ENCODE measurements at places on chromosomes 11 and 22. TPM values are rescaled to one million over a fixed set of nuclear protein-coding genes. Genes with fewer than 3 reads are reported as not detected.

DNA sequence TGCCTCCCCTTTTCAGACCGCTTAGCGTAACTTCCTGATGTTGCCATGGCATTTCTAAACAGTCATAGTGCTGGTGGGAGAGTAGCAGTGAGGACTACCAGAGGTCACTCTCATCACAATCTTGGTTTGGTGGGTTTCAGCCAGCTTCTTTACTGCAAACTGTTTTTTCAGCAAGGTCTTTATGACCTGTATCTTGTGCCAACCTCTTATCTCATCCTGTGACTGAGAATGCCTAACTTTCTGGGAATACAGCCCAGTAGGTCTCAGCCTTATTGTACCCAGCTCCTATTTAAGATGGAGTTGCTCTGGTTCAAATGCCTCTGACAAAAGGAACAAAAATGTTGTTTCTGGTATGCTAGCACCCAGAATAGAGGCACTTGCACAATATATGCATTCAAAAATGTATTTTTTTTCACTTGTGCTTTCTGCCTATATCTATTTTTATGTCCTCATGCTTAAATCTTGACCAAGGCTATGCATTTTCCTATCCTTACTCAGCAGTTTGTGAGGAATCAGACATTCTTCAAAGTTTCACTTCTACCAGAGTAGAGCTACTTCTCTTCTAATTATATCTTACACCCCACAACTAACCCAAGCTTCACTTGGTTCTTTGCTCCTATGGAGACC is 16.1 kb upstream of the OR51M1 start:
- no peak overlapping the region for H3K27ac ChIP-seq
- H3K27me3 ChIP-seq = no peaks in the 10 kb centered on the region
- no peaks in the 10 kb centered on the region for H3K36me3 ChIP-seq
- no peak overlapping the region for H3K4me3 ChIP-seq
- no peak for DNase-seq

DNA sequence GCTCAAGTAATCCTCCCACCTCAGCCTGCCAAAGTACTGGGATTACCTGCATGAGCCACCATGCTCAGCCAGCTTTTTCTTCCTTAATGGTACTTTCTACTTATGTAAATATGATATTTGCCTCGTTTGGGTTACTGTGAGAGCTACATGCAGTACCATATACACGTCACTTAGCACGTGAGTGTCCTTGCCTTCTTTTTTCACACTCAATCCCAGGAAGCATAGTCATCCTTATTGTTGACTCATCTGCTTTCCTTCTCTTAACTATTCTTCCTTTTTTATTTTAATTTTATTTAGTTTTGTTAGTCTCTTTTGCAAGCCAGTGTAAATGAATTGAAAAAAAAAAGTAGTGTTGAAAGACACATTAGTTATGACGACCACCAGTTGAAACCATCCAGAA is 205.9 kb downstream of the HIPK3 start:
- no peak for DNase-seq
- no peaks in the 10 kb centered on the region for H3K36me3 ChIP-seq
- H3K4me1 ChIP-seq = no peaks in the 10 kb centered on the region
- H3K4me3 ChIP-seq = no peak overlapping the region

GRCh38 chr11:114058871-114059277 is 637 bp upstream of the ZBTB16 start:
- no peak for DNase-seq
- H3K36me3 ChIP-seq = peaks cover 8% of the 10 kb centered on the region
- peak overlapping the region; percentile 94 for H3K4me3 ChIP-seq
- H3K27ac ChIP-seq = peak overlapping the region; percentile 83
- peaks cover 51% of the 10 kb centered on the region for H3K4me1 ChIP-seq

DNA sequence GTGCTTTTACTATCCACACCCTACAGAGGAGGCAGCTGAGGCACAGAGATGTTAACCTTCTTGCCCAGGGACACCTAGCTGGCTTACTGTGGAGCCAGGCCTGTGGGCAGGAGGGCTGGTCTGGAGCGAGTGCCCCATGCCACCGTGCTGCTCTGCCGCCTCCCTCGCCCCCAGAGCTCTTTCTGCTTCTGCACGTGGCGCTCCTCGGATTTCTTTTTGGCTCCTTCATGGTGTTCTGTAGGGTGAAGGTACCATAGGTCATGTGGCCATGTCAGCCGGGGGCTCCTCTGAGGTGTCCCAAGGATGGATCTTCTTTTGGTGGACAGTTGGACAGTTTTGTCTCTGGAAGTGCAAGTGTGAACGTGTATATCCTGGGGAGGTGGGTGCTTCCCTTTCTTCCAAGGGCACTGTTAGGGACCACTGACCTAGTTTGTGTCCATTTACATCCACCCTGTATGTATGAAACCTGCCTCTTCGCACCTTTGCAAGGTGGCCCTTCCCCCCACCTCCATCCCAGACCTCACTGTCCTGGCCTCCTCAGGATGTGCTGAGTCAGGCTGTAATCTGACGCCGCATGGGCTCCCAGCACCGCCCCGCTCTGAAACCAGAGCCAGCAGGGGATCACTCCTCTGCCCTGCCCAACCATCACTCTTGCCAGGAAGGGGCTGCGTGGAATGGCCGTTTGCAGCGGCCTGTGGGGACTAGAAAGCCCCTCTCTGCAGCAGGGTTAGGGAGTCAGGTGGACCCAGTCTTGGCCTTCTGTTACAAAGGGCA is 31.7 kb downstream of the POLR3H start:
- no peaks in the 10 kb centered on the region for H3K27me3 ChIP-seq
- no peak overlapping the region for H3K27ac ChIP-seq
- H3K36me3 ChIP-seq = peaks cover 100% of the 10 kb centered on the region
- H3K4me1 ChIP-seq = peaks cover 4% of the 10 kb centered on the region
- DNase-seq = no peak
- no peak overlapping the region for H3K4me3 ChIP-seq

GRCh38 chr11:121131656-121132055 is 30.6 kb downstream of the TECTA start:
- no peaks in the 10 kb centered on the region for H3K36me3 ChIP-seq
- H3K27ac ChIP-seq = no peak overlapping the region
- no peak for DNase-seq
- H3K27me3 ChIP-seq = no peaks in the 10 kb centered on the region
- H3K4me3 ChIP-seq = no peak overlapping the region

DNA sequence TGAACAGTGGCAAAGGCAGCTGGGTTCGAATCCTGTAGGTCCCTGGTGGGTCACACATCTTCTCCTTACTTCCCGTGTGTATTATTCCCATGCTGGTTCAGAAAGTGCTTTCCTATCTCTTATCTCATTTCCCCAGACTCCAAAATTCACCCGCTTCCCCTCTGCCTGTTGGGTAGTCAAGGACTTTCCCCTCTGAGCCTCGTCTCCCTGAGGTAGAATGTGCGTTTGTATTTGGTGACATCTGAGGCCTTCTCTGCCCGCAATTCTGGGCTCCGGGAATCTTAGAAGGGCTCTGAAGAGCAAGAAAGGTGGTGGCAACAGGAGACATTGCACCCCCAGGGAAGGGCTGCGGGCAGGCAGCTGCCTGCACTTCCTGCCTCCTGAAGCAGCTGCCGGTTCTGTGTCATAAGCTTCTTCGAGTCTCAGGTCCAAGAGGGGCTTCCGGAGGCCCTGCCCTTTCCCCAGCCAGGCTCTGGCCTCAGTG is 5.9 kb downstream of the LRRC32 start:
- H3K27me3 ChIP-seq = peaks cover 12% of the 10 kb centered on the region
- DNase-seq = peak; percentile 50
- H3K4me1 ChIP-seq = peaks cover 39% of the 10 kb centered on the region
- H3K36me3 ChIP-seq = no peaks in the 10 kb centered on the region

DNA sequence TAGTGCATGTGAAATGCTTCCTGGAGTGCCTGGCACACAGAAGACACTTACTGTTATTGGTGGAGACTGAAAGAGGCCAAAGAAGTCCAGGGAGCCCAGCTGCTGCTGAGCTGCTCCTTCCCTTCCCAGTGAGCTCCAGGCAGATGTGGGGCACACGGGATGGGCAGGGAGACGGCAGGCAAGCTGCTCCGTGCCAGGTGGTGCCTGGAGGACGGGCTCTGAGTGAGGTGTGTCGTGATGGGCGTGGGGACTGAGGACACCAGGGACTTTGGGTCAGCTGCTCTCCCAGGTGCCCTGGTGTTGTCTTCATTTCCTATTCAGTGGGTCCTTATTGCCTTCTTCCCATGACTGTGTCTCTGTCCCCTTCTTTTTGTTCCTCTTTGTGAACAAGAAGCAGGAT is 19.5 kb downstream of the TAB1 start:
- H3K27me3 ChIP-seq = no peaks in the 10 kb centered on the region
- H3K4me3 ChIP-seq = no peak overlapping the region
- H3K27ac ChIP-seq = no peak overlapping the region
- no peaks in the 10 kb centered on the region for H3K36me3 ChIP-seq
- no peaks in the 10 kb centered on the region for H3K4me1 ChIP-seq
- DNase-seq = no peak

DNA sequence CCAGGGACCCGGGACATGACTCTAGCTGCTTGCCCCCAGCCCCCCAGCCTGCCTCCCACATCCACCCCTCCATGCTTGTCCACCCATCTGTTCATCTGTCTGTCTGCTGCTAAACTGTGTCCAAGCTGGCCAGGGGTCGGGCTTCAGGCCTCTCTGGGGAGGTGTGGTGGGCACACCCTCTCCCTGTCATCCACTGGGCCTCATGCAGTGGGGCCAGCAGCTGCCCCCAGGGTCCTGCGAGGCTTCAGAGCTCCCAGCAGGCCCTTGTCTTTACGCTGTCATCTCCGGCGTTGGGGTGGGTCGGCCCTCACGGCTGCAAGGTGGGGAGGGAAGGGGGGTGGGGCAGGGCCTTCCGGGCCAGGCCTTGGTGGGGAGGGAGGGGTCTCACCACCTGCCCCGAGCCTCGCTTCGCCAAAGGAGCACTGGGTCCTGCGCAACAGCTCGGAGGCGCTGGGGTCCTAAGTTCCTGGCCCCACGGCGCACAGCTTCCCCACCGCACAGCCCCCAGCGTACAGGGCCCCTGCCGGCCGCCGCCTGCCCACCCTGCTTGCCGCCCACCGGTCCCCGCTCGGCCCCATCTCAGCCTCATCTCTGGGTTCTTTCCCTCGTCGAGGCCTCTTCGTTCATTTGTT is 26.7 kb downstream of the MOB2 start:
- H3K4me3 ChIP-seq = no peak overlapping the region
- peaks cover 25% of the 10 kb centered on the region for H3K4me1 ChIP-seq
- no peak for DNase-seq

DNA sequence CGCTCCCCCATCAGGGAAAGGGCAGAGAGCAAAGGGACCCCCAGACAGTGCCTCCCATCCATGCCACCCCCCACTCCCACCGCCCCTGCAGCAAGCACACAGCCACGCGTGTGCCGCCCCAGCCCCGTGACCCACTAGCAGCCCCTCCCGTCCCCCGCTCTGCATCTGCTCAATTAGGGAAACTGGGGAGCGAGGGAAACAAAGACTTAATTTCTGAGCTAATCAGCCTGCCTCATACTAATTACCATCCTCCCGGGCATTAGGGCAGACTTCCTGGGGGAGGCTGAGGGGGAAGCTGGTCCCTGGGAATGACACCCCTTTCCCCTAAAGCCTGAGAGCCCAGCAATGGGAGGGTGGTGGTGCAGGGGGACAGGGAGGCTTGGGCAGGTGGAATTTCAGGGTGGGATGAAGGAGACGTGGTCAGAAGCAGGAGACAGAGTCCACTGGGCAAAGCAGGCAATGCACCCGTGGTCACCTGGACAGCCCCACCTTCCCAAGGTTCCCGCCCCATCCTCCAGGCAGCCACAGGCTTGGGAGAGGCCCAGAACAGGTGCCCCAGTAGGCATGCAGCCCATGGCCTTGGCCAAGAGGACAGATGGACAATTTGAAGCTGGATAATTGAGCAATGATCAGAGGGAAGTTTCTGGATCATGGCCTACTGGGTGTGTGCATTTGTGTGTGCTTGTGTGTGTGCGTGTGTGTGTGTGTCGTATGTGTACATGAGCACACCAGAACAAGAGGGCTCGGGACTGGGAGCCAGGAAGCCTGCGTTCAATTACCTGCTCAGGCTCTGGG is 20.6 kb downstream of the ELFN2 start:
- DNase-seq = no peak
- peaks cover 24% of the 10 kb centered on the region for H3K4me1 ChIP-seq
- no peak overlapping the region for H3K4me3 ChIP-seq
- no peaks in the 10 kb centered on the region for H3K36me3 ChIP-seq

- DNase-seq = peak; percentile 55
- H3K27ac ChIP-seq = peak overlapping the region; percentile 48
- no peaks in the 10 kb centered on the region for H3K36me3 ChIP-seq
- H3K27me3 ChIP-seq = no peaks in the 10 kb centered on the region
- H3K4me1 ChIP-seq = peaks cover 5% of the 10 kb centered on the region
These were observed 344 bp downstream of the IFT27 start for GRCh38 chr22:36775586-36775963.

DNA sequence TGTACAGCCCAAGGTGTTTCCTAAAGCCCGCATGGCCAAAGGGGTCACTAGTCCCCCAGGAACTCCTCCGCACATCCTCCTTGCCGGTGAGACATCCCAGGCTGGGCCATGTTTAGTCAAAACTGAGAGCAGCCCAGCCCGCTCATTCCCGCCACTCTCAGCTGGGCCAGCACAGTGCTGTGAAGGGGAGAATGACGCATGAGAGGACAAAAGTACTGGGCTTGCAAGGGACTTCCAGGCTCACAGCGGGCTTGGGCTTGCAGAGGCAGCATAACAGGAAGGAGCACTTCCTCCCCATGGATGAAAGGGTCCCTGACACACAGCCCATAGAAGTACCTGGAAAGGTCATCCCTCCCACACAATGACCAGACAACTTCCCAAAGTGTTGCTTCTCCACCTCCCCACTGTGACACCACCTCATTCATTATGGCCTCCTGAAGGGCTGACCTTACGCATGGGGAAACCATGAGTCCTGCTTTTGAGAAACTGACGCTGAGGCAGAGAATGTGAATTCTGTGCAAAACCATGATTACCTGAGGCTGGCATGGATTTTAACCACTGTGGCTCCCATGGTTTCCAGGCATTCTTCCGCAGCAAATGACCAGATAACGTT is 19.1 kb downstream of the ETS1 start:
- no peaks in the 10 kb centered on the region for H3K4me1 ChIP-seq
- H3K36me3 ChIP-seq = no peaks in the 10 kb centered on the region
- peak overlapping the region; percentile 34 for H3K27ac ChIP-seq

- no peaks in the 10 kb centered on the region for H3K27me3 ChIP-seq
- DNase-seq = no peak
- H3K4me1 ChIP-seq = peaks cover 70% of the 10 kb centered on the region
- no peaks in the 10 kb centered on the region for H3K36me3 ChIP-seq
- peak overlapping the region; percentile 77 for H3K4me3 ChIP-seq
These were observed 959 bp downstream of the JOSD1 start for GRCh38 chr22:38699784-38700183.

GRCh38 chr11:911031-911889 is 650 bp upstream of the CHID1 start:
- H3K36me3 ChIP-seq = no peaks in the 10 kb centered on the region
- peak overlapping the region; percentile 86 for H3K4me3 ChIP-seq
- H3K4me1 ChIP-seq = peaks cover 5% of the 10 kb centered on the region
- peak overlapping the region; percentile 84 for H3K27ac ChIP-seq
- no peak for DNase-seq
- no peaks in the 10 kb centered on the region for H3K27me3 ChIP-seq

OR52I2 gene
- total RNA-seq = not detected

KLHDC7B gene
- 0.29 TPM for total RNA-seq

CDCA5 gene
- total RNA-seq = 11.3 TPM

OR56A5 gene
- not detected for total RNA-seq
